ELF-1 (cell line): ENCODE measurements at places on chromosomes 5 and 9.

- no peak for DNase-seq
These were observed 134.6 kb upstream of the HMHB1 start for GRCh38 chr5:143677403-143677802.

GRCh38 chr5:154791535-154791934, 36.4 kb downstream of the LARP1 start:
- no peak for DNase-seq

GRCh38 chr5:98880151-98880550, 48.7 kb downstream of the CHD1 start:
- no peak for DNase-seq

- no peak for DNase-seq
These were observed 52.4 kb downstream of the MTREX start for GRCh38 chr5:55360190-55360589.

GRCh38 chr5:54156577-54156976, 153.8 kb downstream of the ARL15 start:
- no peak for DNase-seq

DNA sequence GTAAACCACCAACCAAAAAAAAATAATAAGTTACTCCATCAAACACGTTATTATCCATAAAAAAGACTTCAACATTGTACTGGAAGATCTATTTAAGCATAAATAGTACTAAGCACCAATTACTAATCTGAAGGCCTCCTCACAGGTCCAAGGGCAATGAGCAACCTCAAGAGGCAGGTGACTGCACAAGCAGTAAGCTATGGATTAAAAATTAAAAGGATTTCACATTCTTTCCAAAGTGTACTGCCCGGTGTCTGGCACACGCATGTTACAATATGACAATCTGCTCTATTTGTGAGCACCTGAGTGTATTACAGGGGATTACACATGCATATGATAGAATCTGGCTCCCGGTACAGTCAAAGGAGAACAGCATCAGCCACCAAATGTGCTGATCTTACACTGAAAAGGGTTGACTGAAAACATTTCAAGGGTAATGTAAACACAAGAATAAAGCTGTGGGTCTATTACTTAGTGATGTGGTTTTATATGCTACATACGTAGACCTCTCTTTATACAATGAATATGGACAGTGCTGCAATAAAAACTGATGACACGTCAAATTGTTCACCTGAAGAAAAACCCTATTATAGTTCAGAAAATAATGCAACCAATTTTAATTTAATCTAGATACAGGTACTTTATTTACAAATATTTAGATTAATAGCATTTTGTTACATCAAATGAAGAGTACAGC, 22.8 kb downstream of the RAB14 start:
- DNase-seq: no peak

- DNase-seq: no peak
These were observed 33.4 kb upstream of the CSNK1G3 start for GRCh38 chr5:123478546-123478945.
